ENCODE measurements at places on chromosomes 3 and 15. TPM values are rescaled to one million over a fixed set of nuclear protein-coding genes. Genes with fewer than 3 reads are reported as not detected.

- peak; percentile 41 for DNase-seq
Observed at GRCh38 chr3:61669668-61670299, 108.4 kb downstream of the PTPRG start.

DNA sequence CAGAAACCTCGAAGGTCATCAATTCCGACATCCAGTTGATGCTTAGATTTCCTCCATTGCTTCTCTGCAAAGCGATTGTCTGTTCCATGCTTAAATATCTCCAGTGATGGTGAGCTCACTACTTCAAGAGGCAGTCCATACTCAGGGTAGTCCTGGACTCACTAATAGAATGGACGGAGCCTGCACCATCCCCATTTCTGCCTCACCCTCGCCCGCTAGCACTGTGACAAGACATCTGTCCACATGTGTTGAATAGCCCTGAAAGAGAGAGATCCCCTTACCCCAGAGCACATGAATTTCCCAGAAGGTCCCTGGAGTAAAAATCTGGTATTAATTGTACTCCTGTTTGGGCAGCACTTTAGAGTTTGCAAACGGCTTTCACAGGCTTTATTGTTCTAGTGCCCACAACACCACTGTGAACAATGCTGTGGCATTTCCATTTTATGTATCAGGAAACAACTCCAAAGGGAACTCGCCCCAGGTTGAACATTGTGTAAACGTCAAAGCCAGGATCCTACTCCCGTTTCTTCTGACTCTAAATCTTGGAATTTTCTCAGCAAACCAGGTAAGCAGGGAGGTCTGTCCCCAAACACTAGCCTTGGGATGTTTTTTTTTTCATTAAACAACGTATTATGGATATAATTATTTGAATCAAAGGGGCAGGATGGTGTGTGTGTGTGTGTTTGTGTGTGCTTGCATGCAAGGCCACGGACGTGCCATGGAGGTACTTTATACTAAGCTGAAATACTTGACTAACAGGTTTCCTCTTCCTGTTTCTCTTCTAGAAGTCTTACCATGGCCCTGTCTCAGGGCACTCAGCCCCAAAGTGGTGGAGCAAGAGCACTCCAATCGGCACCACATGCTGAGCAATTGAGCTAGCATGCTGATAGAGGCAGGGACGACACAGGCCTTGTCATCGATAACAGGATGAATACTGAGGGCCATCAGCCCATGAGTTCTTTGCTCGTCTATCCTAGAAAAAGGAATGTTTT, 198.3 kb downstream of the OPA1 start:
- DNase-seq, result no peak

DNA sequence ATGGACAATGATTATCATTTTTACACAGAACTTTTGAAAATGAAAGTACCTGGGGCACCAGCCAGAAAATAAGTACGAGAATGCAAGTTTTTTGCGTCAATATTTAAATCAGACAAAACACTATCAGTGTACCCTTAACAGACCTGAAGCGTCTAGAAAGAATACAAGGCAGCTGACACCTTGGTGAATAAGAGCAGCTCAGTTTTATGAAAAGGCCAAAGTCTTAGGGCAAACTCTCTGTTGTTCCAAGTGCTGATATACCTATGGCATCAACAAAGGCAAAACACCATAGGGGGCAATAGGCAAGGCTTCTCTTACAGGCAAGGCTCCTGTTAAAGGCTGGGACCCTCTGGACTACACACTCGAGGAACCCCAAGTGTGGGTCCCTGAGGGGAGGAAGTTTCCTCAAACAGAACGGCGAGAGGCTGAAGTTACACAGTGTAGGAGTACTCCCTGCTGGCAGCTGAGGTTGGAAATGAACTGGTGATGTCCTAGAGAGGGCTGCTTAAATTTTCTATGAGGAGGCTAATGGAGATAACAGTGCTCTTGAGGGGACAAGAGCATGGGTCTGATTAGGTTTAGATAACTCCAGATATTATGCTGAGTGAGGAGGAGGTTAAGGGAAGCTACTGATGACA, 291.0 kb downstream of the TIGIT start:
- DNase-seq, result no peak

- no peak for DNase-seq
Observed at GRCh38 chr3:197545571-197545970, 10.2 kb downstream of the BDH1 start.

DNA sequence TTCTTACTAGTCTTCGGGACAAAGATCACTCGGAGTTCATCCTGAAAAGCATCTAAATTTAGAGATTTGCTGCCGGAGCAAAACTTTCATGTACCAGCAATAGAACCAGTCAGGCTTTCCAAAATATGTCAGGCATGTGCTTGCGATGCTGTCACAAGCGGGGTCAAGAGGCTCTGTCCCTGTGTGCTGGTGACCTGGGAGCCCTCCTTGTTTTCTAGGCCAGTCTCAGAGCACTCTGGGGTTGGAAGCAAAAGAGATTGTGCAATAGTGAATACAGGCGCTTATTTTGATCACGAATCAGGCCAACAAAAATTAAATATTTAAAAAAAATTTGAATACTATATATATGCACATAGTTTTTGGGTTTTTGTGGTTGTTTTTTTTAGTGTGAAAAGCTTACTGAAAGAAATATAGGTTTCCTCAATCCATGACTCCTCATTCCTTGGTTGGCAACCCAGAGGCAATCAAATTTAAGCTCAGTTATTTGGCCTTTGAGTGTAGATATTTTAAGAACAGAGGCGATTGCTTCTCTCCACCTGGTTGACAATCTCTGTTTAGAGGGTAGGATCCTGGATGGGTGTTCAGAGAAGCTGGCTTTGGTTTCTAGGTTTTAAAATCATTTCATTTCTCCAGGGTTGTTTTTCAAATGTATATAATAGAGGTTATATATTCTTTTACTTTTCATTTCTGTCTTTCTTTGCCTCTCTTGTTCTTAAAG, 8.4 kb upstream of the KLHL24 start:
- DNase-seq, result no peak

DNA sequence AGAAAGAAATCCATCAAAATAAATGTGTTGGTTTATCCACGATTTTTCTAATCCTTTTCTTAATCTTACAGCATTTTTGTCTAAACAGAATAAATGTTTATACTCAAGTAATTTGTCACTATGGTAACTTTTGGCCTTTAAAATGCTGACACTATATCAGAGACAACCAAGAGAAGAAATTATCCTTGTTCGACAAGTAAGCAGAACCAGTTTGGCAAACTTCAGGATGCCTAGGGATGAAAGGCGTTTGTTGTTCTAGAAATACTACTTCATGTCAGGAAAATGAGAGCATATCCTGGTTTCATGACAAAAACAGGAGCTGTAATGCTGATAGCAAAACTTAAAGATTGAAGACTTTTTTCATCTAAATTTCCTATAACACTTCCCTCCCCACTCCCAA, 308.0 kb upstream of the ATP11B start:
- no peak for DNase-seq

GRCh38 chr15:40340038-40340739, 550 bp downstream of the CCDC9B start:
- DNase-seq, result no peak

PLA2G4D gene
- total RNA-seq, result 0.33 TPM

- no peak for DNase-seq
Observed at GRCh38 chr15:69637818-69638217, 185.2 kb downstream of the RPLP1 start.

DNA sequence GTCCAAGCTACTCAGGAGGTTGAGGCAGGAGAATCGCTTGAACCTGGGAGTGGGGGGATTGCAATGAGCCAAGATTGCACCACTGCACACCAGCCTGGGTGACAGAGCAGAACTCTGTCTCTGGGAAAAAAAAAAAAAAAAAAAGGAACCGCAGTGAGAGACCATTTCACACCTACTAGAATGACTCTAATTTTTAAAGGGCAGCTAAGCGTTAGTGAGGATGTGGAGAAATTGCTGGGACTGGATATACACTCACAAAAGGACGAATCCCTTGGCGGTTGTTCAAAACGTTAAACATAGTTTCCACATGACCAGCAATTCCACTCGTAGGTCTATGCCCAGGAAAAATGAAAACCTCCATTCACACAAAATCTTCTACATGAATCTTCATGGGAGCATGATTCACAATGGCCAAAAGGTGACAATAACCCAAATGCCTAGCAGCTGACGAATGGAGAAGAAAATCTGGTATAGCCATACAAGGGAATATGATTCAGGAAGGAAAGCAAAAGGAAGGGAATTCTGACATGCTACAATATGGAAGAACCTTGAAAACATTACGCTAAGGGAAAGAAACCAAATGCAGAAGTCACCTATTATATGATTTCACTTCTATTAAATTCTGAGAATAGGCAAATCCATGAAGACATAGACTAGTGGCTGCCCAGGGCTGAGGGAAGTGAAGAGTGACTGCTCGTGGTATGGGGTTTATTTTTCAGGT, 127.0 kb downstream of the CHSY1 start:
- no peak for DNase-seq

DNA sequence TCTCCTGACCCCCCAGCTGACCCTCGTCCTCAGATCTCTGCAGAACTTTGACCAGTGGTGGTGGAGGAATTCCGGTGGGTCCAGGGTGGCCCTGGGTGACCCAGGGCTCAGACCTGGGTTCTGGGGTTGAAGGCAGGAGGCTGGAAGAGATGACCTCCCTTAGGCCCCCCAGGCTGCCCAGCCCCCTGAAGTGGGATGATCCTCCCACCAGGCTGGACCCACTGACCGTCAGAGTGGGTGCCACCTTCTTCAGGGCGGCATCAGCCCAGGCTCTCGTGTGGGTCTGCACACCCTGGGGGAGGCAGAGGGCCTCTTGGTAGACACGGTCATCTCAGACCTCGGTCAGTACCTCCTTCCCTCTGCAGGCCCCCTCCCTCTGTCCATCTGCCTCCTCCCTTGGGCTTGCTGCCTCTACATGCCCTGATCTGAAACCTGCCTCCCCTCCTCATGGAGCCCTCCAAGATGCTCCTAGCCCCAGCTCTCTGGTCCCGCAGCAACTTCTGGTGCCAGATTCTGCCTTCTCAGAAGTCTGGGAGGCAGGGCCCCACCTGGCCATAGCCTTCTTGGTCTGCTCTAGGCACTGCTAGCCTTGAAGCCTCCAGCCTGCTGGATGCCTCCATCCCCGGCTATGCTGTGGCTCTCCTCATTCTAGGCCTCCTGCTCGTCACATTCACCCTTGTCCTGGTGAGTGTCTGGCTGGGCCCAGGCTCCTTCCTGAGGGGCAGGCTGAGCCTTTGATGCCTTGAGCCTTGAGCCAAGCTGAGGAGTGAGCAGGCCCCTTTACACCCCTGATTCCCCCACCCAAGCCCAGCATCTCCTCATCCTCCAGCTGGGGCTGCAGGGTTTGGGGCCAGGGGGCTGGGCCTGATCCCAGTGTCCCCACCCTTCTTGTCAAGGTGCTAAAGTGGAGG, 49.1 kb upstream of the CSPG4 start:
- no peak for DNase-seq

GRCh38 chr3:189404797-189405484, 226.2 kb upstream of the TP63 start:
- no peak for DNase-seq

RBP2 gene
- not detected for total RNA-seq

SH3GL3 gene
- 16.3 TPM for total RNA-seq

GRCh38 chr3:11001020-11001657, 8.6 kb downstream of the SLC6A1 start:
- DNase-seq, result no peak

GPD1L gene
- total RNA-seq, result 8.4 TPM

DNA sequence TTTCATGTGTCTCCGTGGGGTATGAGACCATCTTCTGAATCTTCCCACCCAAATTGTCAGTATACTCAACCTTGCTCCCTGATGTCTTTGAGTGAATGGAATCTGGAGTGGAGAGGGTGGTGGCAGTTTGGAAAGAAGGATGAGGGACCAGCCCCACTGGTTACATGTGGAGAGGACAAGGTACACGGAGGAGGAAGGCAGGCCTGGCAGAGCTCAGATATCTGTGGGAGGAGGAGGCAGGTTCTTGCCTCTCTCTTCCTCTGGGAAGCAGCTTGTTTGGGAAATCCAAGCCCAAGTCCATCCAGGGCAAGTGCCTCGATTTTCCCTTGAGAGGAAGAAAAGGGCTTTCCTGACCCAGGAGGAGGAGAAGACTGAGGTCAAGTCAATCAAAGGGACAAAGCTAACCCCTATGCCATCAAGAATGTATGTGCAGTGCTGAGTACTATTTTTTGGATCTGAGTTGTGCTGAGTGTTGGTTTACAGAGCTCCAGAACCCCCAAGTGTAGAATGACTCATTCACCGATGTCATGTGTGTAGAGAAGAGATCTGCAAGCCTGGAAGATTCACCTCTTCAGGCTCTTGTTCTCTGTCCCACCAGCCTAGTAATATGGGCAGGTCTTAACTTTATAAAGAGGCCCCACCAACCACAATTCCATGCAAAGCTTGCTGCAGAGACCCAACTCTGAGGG, 19.8 kb upstream of the LOXL1 start:
- no peak for DNase-seq

ZNF774 gene
- 2.3 TPM for total RNA-seq

DNA sequence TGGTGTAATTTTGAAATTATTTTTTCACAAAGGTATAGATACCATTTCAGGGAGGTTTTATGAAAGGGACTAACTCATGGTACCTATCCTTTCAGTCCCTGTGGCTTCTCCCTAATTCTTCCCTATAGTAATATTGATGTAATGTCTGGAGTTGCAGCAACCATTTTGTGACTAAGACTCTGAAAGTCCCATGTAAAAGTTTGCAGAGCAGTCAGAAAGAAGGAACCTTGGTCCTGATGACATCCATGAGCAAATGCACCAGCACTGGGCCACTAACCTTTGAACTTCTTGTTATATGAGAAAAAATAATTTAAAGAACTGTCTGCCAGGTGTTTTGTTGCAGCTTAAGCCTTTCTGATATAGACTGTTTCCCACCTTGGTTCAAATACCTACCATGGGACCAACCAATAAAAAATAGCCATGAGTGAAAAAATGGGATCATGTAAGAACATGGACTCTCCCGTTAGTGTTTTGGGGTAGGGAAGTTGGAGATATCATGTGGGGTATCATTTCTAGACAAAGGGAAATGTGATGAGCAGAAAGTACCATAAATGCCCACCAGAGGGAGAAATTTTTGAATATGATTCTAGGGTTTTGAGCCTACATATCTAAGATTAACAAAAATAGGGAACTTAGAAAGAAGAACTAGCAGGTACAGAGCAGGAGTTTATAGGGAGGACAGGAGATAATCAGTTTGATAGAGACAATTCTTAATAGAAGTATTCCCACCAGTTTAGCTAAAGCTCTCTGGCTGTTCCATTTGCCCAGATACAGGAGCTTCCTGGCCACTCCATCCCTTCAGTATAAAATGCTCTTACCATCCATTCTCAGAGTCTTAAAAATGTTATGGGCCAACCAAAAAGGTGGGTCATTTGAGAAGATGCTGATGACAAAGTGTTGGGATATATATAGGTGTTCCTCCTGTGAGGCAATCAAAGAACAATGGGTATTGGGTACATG, 3.4 kb upstream of the CPOX start:
- DNase-seq, result no peak

GRCh38 chr3:115487968-115488367, 135.3 kb upstream of the GAP43 start:
- no peak for DNase-seq

Data from H1 (cell line).